Activated T-cell treated with anti-CD3 and anti-CD28 coated beads, Interleukin-2, amount 50 U/mL, for 1 hour (primary cell): ENCODE measurements at places on chromosomes 4 and X.

- DNase-seq, result no peak
Measured at GRCh38 chr4:48578132-48578968, 88.3 kb downstream of the ZAR1 start.

- DNase-seq, result no peak
Measured at GRCh38 chrX:107747596-107748161, 27.9 kb downstream of the TSC22D3 start.

GRCh38 chrX:31012509-31013025 lies 59.3 kb downstream of the FTHL17 start:
- DNase-seq, result no peak

DNA sequence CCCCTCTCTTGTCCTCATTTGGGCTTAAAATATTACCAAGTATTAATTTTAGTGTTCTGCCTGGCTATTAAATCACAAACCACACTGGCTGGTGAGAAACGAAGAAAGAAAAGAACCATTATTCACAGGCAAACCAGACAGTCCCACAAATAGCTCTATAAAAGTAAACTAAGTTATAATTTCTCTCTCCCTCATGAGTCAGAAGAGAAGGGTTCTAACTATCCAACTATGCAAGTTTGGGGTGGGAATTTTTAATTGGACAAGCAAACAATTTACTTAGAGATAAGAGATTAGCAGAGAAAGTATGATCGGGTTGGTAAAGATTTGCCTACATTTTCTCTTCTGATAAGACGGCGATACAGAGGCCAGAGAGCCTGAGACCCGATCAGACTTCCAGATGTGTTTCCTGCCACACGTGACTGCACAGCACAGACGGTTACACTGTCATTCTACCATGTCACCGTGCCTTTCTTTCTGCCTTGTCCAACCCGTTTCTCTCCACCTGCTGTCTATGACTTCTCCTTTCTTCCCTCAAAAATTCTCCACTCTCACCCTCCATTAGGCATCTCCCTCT lies 52.3 kb downstream of the MEPE start:
- DNase-seq, result no peak

DNA sequence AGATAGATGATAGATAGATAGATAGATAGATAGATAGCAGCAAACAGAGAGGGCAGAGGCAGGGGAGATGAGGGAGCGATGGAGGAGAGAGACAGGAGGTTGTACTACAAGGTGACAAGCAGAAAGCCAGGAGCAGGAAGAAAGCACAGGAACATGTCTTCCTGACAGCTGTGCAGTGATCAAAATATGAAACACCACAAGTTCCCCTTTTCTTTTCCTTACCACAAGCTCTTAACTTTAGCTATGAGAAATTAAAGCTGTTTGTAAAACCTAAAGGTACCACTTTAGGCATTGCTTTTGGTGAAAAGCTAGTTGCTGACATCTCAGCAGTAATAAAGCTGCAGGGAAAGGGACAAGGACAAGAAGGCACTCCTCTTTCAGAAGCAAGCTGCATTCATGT lies 9.1 kb upstream of the MAGED4B start:
- DNase-seq, result no peak

GRCh38 chrX:83508006-83508405 lies at the start of gene POU3F4:
TSS of gene POU3F4 (plus strand) at chrX:83508290. CDS start at chrX:83508325, 35 bp downstream.
- no peak for DNase-seq

GRCh38 chrX:151982222-151982621 lies 7.7 kb upstream of the GABRE start:
- DNase-seq, result no peak

DNA sequence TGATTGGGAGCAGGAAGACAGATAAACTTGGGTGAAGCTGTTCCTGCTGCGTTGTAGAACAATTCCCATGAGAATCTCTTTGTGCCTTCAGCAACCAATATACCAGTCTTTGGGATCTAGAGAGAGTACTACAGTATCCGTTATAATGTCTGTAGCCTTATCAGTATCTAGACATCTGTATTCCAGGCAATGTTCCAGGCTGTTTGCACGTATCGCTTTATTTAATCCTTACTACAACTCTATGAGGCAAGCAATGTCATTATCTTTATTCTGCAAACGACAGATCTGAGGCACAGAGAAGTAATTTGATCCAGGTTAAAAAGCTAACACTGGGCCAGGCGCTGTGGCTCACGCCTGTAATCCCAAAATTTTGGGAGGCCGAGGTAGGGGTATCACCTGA lies 251.6 kb downstream of the ARHGAP24 start:
- no peak for DNase-seq

DNA sequence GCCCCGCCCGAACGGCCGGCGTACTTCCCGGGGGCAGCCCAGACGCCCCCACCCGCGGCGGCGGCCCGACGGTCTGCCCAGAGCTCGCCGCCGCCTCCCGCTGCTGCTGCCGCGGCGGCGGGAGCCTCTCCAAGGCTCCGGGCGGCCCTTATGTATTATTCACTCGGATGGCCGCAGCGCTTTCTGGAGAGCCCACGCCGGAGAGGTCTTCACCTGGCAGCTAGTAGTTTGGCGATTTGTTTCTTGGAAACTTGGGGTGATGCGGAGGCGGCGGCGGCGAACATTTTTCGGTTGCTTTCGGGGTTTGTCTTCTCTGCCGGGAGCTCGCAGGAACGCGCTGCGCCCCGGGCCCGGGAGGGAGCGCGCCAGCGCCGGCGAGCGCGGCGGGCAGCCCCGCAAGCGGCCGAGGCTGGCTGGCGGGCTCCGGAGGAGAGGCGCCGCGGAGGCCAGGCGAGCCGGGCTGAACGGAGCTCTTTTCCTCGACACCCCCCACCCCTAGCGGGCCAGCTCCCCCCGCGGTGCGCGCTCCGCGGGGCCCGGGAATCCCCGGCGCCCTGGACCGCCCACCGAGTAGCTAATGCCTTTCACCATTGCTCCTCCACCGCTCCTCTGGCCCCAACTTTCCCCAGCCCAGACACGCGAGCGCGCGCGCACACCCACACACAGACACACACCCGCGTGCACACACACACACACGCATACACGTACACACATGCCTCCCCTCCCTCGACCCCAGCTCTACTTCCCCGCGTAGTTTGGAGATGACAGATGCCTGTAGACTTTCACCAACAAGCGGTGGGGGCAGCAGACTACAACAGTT lies 113.5 kb downstream of the DHX15 start:
- peak; percentile 33 for DNase-seq

GRCh38 chrX:55142919-55143310 lies 54.1 kb downstream of the PAGE2 start:
- no peak for DNase-seq

DNA sequence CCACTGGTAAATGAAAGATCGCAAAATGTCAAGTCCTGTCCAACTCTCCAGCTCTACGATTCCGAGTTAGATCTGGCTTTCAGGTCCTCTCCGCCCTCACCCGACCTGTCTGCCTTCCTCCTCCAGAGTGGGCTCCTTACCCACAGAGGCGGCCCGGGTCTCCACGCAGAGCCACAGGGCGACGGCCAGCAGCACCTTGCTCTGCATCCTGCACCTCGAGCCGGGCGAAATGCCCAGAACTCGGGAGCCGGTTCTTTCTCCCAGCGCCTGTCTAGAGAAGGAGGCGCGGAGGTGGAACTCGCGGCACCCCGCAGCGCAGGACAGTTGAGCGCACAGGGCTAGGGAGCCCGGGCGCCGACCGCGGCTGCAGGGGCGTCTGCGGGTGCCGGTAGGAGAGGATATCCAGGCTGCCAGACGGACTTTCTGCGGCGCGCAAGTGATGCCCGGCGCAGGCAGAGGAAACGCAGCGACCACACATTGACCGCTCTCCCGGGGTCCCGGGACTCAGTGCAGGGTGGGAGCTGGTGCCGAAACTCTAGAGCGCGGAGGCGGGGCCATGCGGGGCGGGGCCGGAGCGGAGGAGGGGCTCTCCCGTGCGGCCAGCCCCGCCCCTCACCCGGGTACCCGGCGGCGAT lies at the start of gene KDR:
Gene KDR (minus strand): TSS at position 509 of the 635 bp plus-strand sequence. CDS start 302 bp downstream, at position 207.
- DNase-seq, result no peak

DNA sequence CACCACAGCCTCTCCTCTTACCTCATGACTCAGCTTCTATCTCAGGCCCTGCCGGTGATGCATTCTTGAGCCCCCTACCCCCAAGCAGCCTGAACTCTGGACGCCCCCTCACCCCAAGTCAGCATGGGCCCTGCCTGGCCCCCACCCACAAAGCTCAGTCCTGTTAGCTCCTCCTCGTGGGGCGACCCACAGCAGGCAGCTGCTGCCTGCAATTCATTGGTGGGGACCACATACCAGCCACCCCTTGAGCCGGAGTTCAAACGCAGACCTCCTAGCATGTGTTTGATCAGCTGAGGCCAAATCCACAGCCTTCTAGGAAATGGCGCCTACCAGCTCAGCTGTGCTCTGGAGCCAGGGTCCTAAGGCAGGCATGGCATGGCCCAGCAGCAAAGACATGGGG lies 111.8 kb downstream of the EFNB1 start:
- no peak for DNase-seq

DNA sequence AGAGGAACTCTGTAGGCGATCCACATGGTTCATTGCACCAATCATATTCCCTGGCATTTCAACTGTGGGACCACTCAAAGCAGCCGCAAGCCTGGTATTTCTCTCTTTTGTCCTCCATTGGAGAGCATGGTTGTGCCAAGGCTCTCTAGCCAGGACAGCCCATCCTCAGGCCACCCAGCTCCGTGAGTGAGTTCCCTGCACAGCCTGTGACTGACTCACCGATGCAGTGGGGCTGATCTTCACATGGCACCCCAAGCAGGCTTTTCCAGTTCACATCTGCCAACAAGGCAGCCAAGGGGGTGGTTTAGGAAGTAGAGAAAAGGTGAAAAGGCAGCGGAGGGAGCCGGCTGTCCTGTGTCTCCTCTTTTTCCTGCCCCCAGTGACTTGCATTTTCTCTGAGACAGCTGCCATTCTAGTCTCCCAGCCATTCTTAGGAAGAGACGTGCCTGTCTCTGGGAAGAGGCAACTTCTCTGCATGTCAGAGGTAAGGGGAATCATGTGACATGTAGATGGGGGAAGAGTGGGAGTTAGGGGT lies 69.2 kb downstream of the MID1IP1 start:
- no peak for DNase-seq

- peak; percentile 66 for DNase-seq
Measured at GRCh38 chr4:8917868-8918783, 46.5 kb upstream of the HMX1 start.

DNA sequence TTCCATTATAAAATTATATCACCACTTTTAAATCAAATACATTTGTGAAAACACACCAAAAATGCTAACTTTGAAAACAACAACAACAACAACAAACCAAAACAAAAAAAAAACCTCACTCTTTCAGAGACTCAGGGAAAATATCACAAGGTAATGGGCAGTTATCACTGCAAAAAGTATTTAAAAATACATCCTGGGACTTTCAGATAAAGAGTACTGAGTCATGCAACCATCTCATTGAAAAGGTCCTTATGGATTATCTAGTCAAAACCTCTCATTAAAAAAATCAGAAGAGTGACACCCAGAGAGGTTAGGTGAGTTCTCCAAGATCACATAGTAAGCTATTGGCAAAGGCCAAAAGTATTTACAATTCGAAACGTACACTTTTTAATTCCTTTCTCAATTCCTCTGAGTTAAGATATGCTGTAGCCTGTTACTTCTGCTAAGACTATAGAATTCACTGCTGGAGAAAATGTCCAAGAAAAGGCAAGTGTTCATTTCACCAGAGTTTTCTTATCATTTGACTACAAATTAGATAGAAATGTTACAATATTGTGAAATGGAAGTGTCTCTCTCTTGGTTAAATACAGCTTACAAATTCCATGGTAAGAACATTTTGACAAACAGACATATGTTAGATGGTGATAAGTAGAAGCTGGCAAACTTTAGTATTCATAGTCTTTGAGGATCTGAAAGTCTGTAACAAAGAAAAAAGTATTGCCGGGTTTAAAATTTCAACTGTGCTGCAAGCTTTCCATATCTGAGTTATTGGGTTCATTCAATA lies 9.3 kb downstream of the STX18 start:
- DNase-seq, result no peak

GRCh38 chr4:48546336-48546735 lies 56.3 kb downstream of the ZAR1 start:
- no peak for DNase-seq

- no peak for DNase-seq
Measured at GRCh38 chr4:70488748-70489147, 16.8 kb downstream of the MUC7 start.

DNA sequence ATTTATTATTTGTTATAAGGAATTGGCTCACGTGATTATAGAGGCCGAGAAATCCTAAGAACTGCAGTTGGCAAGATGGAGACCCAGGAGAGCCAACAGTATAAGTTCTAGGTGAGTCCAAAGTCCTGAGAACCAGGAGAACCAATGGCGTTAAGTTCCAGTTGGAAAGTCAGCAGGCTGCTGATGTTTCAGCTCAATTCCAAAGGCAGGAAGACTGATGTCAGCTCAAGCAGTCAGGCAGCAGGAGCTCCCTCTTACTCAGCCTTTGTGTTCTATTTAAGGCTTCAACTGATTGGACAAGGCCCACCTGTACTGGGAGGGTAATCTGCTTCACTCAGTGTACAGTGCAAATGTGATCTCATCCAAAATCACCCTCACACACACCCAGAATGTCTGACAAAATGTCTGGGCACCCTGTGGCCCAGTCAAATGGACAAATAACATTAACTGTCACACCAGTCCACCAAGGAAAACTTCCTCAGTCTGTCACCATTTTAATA lies 30.8 kb upstream of the TBL1X start:
- DNase-seq, result no peak

DNA sequence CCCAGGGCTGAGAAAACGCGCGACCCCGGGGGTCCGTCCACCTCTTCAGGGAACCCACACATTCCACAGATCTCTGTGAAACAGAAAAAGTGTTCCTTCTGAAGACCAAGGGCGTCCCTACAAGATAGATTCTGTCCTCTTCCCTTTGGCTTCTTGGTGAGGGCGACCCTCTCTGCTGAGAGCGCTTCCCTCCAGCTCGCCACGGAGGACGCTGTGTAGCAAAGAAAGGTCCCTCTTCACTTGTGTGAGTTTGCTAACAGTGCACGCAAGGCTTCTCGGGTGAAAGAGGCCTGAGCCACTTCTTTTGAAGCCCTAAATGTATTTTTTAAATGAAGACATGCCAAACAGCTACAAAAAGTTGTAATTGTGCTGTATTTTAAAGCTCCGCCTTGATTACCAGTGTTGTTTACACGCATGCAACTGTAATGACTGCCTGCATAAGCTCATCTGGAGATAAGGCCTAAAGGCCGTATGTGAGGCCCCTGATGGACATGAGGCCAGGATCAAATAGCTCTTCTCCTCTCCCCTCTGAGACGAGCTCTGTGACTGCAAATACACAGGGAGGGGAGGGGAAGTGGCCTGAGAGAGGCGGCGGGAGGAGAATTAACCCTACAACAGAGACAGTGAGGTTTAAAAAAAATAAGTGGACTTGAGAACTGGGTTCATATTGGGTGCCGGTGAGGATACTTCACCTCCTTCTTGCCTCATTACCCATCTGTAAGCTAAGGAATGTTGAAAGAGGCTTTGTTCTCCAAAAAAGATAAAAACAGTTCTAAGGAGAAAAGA lies 95.5 kb downstream of the SOWAHB start:
- no peak for DNase-seq
